ENCODE measurements at places on chromosomes 13 and 19.

GRCh38 chr13:86846501-86846900, 824.7 kb upstream of the SLITRK5 start:
- no peak for DNase-seq

DNA sequence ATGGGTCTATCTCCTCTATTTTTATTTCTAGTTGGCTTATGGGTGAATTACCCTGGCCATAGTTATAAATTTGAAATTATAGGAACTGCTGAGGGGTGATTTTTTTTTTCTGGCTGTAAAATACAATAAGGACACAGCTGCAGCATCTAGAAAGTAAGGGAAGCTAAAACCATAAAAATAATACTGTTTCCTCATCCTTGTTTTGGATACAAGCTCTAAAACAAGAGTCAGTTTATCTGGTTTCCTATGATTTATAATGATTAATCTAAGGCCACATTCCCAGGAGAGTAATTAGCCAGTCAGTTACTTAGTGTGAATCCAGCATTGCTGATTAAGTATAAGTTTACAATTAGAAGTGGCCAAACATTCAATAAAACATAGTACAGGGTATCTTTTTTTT, 219.1 kb upstream of the NBEA start:
- no peak for DNase-seq

- peak; percentile 17 for DNase-seq
Observed at GRCh38 chr13:106352850-106353249, 182.6 kb downstream of the EFNB2 start.

GRCh38 chr13:42615691-42616090, 41.7 kb downstream of the TNFSF11 start:
- DNase-seq, result peak; percentile 24

DNA sequence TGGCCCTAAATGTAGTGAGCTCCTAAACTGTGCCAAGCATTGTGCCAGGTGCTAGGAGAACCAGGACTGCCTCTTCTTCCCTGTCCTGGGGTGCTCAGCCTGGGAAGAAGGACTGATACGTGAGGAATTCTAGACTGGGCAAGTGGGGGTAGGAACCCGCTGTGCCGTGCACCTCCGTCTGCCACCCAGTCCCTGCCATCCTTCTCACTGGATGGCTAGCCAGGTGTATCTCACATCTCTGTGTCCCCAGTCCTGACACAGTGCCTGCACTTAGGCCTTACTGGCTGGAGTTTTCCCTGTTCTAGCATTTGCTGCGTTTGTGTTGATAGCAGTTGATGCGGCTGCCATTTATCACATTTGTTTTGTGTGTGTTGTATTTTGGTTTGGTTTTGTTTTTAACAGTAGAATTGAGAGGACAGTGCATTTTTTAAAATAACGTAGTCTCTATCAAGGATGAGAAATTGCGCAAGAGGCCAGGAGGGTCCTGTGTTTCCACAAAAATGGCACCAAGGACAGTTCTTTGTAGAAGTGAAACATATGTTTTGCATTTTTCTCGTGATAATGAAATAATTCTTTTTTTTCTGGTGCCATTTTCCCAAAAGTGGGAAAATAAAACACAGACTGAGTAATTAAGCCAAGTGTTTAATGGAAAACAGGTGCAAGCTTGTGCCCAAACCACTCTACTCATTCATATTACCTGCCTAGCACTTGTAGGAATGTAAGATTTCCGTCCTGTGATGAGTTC, 4.7 kb upstream of the GPR183 start:
- DNase-seq, result no peak

- DNase-seq, result no peak
Observed at GRCh38 chr13:71591374-71591773, 275.6 kb downstream of the DACH1 start.

- DNase-seq, result no peak
Observed at GRCh38 chr19:46806656-46807055, 18.3 kb upstream of the SLC1A5 start.

- no peak for DNase-seq
Observed at GRCh38 chr13:40210865-40211585, 455.4 kb downstream of the FOXO1 start.

- DNase-seq, result no peak
Observed at GRCh38 chr19:48540110-48540509, 11.9 kb upstream of the SULT2B1 start.

- no peak for DNase-seq
Observed at GRCh38 chr13:35526577-35526976, 50.1 kb upstream of the MAB21L1 start.

DNA sequence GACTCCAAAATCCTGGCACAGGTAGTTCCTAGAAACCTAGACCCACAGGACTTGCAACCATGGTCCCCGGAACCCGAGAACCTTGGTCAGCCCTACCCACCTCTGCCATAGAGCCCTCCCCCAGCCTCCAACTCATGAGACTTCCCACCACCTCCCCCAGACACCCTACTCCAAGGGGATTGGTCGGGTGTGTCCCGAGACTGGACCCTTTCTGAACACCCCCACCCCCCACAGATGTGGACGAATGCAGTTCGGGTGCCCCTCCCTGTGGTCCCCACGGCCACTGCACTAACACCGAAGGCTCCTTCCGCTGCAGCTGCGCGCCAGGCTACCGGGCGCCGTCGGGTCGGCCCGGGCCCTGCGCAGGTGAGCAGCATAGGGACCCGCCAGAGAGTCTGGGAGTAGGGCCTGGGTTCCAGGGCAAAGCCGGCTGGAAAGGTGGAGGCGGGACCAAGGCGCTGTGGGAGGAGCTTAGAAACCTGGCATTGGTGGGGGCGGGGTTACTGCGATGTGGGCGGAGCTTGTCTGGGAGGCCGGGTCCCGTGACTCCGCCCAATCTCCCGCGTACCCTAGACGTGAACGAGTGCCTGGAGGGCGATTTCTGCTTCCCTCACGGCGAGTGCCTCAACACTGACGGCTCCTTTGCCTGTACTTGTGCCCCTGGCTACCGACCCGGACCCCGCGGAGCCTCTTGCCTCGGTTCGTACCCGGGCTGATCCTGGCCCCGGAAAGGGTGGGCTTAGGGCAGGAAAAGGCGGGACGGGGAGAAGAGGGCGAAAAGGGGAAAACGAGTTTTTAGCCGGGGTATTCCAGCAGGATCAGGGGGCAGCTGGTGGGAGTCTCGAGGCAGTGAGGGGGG, 11.9 kb downstream of the LTBP4 start:
- peak; percentile 39 for DNase-seq

DNA sequence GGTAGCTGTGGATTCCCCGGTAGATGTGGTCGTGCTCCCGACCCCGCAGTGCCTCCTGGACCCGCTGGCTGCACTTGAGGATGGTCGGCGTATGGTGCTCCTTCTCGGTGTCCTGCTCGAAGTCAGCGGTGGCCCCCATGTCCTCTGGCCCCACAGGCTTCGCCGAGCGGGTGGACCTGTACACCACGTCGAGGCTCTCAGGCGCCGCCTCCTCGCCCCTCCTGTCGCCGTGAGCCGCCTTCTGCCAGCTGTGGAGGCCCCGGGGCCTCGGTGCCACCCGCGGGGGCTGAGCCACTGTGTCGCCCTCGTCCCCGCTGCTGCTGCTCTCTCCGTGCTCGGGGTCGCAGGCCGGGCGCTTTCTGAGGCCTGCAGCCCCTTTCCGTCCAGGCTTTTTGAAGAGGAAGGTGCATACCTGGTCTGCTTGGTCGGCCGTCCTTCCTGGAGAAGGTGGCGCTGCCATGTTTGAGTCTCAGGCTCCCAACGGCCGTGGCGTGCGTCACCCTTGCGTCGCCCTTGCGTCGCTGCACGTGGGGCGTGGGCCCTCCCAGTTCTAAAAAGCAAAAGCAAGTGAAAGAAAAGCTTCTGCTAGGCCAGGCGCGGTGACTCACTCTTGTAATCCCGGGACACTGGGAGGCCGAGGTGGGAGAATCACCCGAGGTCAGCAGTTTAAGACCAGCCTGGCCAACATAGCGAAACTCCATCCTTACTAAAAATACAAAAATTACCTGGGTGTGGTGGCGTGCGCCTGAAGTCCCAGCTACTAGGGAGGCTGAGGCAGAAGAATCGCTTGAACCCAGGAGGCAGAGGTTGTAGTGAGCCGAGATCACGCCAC, at the start of gene RNF113B:
TSS of gene RNF113B (minus strand) at position 493 of the 832 bp plus-strand sequence. CDS start at position 460, 33 bp downstream.
- no peak for DNase-seq

- peak; percentile 31 for DNase-seq
Observed at GRCh38 chr19:40225440-40226305, 816 bp downstream of the CCNP start.

GRCh38 chr13:26708007-26708297, 52.6 kb downstream of the GPR12 start:
- DNase-seq, result no peak

DNA sequence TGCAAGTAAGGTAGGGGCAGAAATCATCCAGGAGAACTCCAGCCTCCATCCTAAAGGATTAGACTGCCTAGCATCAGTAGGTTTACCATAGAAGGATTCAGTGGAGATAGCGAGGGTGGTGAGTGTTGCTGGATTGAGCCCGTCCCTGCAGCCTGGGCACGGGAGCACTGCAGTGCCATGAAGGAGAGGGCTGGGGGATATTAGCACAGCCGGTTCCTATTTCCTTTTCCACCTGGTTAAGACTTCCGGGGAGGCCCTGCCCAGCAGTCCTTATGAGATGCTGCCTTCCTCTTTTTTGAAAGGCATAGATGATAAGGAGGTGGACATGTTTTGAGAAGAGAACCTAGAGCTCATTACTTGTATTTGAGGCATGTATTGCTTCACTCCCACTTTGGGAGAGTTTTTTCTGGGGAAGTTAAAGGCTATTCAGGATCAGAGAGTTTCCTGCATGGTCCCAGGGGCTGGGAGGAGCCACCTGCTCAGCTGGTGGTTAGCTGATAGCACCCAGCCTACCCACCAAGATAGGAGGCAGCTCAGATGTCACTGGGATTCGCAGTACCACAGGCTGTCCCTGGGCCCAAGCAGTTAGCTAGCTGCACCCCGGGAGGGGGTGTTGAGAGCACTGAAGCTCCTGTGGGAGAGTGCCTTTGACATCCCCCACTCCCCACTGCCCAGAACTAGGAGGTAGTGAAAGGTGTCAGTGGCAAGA, 17.2 kb downstream of the ACTN4 start:
- no peak for DNase-seq

DNA sequence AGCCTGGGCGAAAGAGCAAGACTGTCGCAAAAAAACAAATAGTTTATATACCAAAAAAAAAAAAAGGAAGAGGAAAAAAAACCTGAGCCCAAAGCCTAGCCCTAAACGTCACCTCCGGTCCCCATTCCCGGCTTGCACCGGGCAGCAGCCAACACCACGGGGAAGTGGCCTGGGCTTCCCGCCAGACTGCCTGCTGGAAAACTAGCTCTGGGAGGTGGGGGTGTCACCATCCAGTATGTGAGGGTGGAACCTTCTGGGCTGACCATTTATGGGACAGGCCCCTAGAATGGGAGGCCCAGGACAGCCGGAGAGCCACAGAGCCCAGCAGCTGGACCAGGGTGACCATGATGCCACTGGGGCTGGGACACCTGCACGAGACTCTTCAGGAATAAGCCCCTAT, 37.3 kb downstream of the IL12RB1 start:
- DNase-seq, result peak; percentile 14

GRCh38 chr13:27372896-27373295, 51.5 kb upstream of the GTF3A start:
- DNase-seq, result no peak

DNA sequence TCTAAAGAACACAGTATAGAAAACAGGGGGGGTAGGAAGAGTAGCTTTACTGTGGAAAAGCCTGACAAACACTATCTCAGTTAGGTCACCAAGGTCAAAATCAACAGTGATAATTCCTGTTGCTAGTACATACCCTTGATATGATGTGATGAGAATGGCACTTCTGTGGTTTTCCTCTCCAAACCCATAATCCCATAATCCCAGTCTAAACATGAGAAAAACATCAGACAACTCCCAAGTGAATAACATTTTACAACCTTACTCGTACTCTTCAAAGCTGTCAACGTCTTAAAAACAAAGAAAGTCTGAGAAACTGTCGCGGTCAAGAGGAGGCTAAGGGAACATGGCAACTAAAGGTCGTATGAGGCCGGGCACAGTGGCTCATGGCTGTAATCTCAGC, 137.6 kb downstream of the FOXO1 start:
- peak; percentile 6 for DNase-seq

GRCh38 chr13:111911754-111912452, 155.0 kb upstream of the SOX1 start:
- no peak for DNase-seq

- DNase-seq, result peak; percentile 50
Observed at GRCh38 chr19:38975861-38976271, 324 bp upstream of the FBXO17 start.

DNA sequence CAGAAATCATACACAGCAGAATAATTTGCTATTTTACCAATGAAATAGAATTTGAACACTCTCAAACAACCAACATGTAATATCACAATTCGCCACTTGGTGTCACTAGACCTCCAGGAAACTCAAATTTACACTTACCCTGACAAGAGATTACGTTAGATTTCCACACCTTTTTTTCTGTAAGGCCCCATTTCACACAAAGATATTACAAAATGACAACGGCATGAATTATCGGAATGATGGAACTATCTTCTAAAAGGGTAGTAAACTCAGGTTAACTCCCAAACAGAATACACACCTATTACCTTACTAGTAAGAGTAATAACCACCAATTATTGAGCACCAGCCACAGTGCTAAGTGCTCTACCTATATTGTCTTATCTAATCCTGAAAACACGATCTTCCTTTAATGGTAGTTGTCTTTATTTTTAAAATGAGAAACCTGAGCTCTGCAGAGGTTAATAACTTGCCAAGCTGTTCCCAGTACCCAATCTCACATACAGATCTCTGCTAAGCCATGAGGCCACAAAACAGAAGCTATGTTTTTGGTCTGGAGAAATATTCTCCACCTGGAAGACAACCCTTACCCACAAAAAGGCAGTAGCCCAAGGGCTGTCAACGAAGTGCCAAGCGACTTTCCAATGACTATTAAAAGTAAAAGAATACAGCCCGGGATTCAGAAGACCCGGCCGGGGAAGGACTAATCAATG, 152.4 kb downstream of the DCLK1 start:
- peak; percentile 66 for DNase-seq

DNA sequence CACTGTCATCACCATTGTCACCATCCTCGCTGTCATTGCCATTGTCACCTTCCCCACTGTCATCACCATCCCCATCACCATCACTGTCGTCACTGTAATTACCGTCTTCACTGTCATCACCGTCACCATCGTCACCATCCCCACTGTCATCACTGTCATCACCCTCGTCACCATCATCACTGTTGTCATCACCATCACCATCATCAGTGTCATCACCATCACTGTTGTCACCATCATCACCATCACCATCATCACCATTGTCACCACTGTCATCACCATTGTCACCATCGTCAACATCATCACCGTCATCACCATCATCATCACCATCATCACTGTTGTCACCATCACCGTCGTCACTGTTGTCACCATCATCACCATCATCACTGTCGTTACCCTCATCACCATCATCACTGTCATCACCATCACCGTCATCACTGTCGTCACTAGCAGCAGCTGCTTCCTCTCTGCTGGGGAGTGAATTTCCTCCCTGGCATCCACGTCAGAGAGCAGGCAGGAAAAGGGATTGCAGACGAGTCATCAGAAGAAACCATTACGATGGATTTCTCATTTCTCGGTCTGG, 27.3 kb downstream of the TMEM255B start:
- DNase-seq, result peak; percentile 78

- peak; percentile 78 for DNase-seq
Observed at GRCh38 chr13:30898678-30899241, 7.3 kb upstream of the MEDAG start.

Data from EL (cell line).